ENCODE measurements at places on chromosomes 5 and 9. TPM values are rescaled to one million over a fixed set of nuclear protein-coding genes. Genes with fewer than 3 reads are reported as not detected.
A peak's percentile ranks its signal among the peaks of the same experiment; 100 is the strongest.

GRCh38 chr5:93221773-93222172 is 359.2 kb downstream of the NR2F1-AS1 start:
- H3K36me3 ChIP-seq, result no peaks in the 10 kb centered on the region
- H3K4me3 ChIP-seq, result no peak overlapping the region
- H3K27ac ChIP-seq, result no peak overlapping the region
- no peak for DNase-seq

- no peak overlapping the region for H3K4me3 ChIP-seq
- DNase-seq, result no peak
- no peaks in the 10 kb centered on the region for H3K36me3 ChIP-seq
- H3K4me1 ChIP-seq, result no peaks in the 10 kb centered on the region
Observed at GRCh38 chr5:53738105-53738504, 177.7 kb downstream of the NDUFS4 start.

GRCh38 chr9:86045654-86046053 is 53.7 kb downstream of the GOLM1 start:
- H3K27ac ChIP-seq, result no peak overlapping the region
- H3K36me3 ChIP-seq, result no peaks in the 10 kb centered on the region
- DNase-seq, result no peak
- H3K4me1 ChIP-seq, result peaks cover 3% of the 10 kb centered on the region

GRCh38 chr5:74070766-74071165 is 444.8 kb downstream of the ARHGEF28 start:
- no peak overlapping the region for H3K4me3 ChIP-seq
- peaks cover 10% of the 10 kb centered on the region for H3K27me3 ChIP-seq
- H3K27ac ChIP-seq, result no peak overlapping the region

DNA sequence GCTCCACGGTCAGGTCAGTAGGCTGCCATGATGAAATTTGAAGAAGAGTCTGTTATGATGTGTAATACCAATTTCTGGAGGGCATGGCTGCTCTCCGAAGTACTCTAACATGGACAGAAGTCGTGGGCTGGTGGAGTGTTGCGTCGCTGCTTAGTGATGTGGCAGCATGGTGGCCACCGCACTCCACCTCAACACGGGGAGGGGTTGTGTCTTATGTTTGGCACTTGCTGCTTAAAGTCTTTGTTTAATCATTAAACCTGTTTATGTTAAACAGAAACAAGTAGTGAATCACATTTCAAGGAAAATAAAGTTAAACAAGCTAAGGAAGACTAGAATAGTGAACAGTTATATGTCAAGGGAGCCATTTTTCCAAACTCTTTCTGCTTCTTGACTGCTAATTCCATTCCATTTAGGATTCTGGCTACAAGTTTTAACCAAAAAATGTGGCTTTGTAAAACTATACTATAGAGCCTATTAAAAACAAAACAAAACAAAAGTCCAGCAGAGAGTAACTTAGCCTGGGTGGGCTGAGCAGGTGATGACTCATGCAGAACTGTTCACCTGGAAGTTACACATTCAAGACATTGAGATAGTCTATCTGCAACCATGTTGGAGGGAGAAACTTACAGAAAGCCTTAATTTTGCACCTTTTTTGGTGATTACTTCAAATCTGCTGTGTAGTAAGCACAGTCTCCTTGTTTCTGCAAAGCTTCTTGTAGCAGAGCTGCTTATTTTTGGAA is 9.5 kb downstream of the HABP4 start:
- H3K36me3 ChIP-seq, result 0 out of 2 replicates have a peak, but pooled peaks cover 1% of the 10 kb centered on the region
- DNase-seq, result peak; percentile 17
- no peak overlapping the region for H3K4me3 ChIP-seq
- H3K4me1 ChIP-seq, result peaks cover 8% of the 10 kb centered on the region
- H3K27me3 ChIP-seq, result no peaks in the 10 kb centered on the region

DNA sequence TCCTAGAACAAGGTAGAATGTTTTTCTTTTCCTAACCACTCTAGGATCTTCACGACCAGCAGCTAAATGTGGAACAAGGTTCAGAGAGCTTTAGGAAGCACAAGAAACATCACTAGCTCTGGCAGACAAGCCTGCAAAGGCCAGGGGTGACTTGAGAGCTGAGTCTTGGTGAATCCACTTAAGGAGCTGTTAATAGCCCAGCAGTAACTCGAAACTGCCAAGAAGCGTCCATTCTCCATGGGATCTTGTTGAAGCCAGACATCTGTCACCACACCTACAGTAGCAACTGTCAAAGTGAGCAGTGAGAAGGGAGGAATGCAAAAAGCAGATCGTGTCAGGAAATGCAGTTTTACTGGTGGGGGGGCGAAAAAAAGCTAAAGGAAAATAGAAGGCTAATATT is 87.2 kb downstream of the ATPSCKMT start:
- H3K4me3 ChIP-seq, result no peak overlapping the region
- no peaks in the 10 kb centered on the region for H3K4me1 ChIP-seq
- peaks cover 5% of the 10 kb centered on the region for H3K27me3 ChIP-seq
- no peaks in the 10 kb centered on the region for H3K36me3 ChIP-seq
- no peak for DNase-seq

DNA sequence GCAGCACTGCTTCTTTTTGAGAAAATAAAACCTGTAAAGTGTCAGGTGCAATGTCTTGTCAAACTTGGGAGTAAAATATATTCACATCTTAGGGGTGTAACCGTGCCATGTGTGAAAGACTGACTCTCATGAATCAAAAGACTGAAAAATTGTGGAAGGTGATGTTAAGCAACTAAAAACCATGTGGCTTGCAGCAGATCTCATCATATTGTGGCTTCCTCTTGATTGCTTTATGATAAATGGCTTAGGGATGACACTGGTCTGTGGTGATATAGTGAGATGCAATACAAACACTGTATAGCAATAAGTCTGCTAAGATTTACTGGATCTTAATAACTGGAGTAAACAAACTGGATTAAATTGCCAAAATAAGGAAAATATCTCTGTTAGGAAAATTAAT is 321.6 kb downstream of the EDIL3 start:
- H3K4me3 ChIP-seq, result no peak overlapping the region
- H3K4me1 ChIP-seq, result no peaks in the 10 kb centered on the region
- no peak for DNase-seq
- H3K27me3 ChIP-seq, result no peaks in the 10 kb centered on the region

GRCh38 chr9:4592295-4592694 is 69.8 kb upstream of the PLPP6 start:
- no peaks in the 10 kb centered on the region for H3K36me3 ChIP-seq
- DNase-seq, result no peak
- peaks cover 7% of the 10 kb centered on the region for H3K4me1 ChIP-seq
- no peak overlapping the region for H3K4me3 ChIP-seq
- H3K27me3 ChIP-seq, result no peaks in the 10 kb centered on the region

DNA sequence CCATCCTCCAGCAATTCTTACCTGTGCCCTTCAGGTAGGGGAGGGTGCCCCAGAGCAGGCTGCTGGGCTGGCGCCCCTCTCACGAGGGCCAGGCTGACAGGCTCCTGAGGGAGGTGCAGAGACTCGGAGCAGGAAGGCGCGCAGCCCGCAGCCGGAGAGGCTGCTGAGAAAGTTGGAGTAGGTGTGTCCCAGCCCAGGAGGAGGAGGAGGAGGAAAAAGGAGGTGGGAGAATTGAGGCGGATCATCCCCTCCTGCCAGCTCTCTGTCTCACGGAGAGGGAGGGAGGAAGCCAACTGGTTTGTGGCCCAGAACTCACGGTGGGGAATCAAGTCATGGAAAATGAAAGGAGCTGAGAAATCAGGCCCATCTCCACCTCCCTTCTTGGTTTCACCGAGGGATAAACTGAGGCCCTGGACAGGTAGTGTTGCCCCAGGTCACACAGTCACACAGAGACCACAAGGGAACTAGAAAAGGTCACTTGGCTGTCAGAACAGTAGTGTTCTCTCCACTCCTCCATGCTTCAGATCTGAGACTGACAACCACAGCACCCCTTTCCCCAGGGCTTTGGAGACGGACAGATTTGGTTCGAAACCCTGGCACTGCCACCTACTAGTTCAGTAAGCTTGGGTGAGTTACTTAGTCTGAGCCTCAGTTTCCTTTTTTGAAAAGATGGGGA is at the start of gene FAT2:
FAT2 (minus strand) TSS at position 188 of the 676 bp plus-strand sequence. CDS start 22,400 bp downstream, outside the sequence.
- peaks cover 18% of the 10 kb centered on the region for H3K27me3 ChIP-seq
- H3K36me3 ChIP-seq, result no peaks in the 10 kb centered on the region
- H3K27ac ChIP-seq, result no peak within 1 kb of the TSS
- no peak within 1 kb of the TSS for H3K4me3 ChIP-seq
- DNase-seq, result no peak

- peaks cover 8% of the 10 kb centered on the region for H3K4me1 ChIP-seq
- no peak overlapping the region for H3K4me3 ChIP-seq
- H3K27me3 ChIP-seq, result peaks cover 2% of the 10 kb centered on the region
Observed at GRCh38 chr5:77356740-77357139, 135.4 kb downstream of the WDR41 start.

BTNL3 gene
- total RNA-seq, result not detected

RNF224 gene
- total RNA-seq, result not detected

PKD2L2 gene
- total RNA-seq, result not detected

NR5A1 gene
- not detected for total RNA-seq
